ENCODE measurements at places on chromosomes 4 and X.

DNA sequence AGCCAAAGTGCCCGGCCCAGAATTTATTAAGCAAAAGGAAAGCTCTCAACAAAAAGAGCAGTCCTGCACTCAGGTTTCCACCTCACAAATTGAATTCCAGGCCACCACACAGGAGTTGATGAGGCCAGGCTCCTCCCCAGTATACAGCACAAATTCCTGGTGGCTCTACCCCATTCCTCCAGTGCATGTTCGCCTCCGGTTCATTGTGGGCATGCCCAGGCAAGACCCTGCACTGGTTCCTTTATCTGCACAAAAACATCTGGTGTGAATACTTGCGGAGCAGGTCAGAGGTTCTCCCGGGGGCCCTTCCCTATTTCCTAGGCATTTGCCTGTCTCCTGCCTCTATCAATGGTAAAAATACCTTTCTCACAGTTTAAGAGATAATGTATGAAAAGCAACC, 195.2 kb upstream of the ANXA10 start:
- DNase-seq = no peak

DNA sequence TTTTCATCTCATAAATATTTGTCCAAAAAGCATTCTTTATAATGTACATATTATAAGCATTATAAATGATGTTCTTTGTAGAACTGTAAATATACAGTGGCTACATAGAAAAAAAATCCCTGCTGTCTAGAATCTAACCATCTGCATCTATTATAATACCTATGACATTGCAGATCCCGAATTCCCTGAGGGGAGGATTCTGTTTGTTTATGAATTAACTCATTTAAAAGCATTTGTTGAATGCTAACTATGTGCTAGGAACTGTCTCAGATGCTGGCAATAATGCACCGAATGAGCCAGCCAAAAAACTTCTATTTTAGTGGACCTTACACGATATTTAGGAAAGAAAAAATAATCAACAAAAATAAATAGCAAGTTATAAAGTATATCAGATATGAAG, 189.6 kb downstream of the PACRGL start:
- no peak for DNase-seq

DNA sequence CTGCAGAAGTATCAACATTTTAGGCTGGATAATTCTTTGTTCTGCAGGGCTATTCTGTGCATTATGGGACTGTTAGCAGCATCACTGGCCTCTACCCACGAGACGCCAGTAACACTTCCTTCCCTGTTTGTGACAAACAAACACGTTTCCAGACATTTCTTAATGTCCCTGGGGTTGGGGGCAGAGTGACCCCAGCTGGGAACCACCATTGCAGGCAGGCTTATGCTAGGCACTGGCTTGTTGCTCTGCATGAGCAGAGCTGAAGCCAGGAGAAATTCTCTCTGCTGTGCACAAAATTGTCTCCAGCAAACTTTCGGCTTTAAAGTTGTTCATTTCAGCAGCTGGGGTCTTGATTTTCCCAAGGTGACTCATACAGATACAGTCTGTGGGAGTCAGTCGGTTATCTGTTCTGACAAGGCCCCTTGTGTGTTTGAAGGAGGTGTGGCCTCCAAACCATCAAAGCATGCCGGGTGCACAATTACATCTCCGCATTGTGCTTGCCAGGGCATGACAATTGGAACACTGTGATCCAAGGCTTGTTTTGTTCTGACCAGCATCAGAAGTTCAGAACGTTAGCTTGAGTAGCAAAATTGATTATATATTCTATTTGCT, 156.4 kb upstream of the BOD1L1 start:
- DNase-seq = no peak

DNA sequence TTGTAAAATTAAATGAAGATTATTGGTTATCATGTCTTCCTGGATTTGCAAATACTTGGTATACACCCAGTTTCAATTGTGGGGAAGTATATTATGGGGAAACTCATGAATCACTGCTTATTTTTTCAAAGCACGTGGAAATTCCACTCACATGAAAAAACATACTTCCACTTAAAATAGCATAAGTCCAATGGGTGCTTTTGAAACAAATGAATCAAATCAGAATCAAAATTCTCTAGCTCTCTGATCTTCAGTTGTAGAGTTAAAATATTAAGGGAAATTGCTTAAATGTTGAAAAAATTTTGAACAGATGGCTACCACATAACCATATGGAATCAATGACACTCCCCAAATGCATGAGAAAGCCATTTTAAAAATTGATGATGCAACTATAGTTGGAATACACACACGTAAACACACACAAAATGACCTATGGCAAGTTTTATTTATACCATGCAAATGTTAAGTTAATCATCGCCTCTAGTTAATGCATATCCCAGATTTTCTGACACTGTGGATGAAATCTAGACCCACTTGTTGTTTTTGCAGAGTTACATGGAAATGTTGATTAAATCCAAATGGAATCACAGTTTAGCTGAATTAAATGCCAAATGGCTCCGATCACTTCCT, 93.2 kb downstream of the ARSF start:
- DNase-seq = no peak

DNA sequence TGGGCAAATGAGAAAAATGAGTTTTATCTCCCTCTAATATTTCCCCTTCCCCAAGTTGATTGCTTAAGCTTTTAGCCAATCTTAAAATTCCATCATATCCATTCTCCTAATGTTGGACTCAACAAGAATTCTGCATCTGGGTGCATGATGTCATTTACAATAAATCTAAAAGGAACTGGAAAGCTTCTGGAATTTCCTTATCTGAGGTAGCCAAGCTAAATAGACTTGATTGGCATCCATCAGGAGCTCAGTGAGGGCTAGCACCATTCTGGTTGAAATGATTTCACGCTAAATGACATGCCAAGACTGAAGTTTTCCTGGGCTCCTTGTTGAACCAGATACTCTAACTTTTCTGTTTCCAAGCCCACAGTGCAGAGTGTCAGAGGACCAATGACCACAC, 110.3 kb upstream of the SCML1 start:
- no peak for DNase-seq

DNA sequence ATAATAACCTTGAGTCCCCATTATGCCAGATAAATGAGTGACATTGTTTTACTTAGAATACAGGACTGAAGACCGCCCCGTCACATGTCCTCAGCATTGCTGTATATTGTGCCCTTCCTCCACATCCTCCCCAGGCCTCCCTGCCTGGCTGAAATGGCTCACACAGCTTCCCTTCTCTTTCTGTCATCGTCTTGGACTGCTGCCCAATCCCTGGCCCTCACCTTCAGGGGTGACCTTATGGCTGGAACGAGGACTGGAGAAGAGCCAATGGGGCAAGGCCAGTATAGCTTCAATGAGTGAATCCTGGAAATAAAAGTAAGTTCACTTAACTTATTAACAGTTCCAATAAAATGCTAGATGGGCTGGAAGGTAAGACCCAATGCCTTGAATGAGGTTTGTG, 2.7 kb downstream of the KCNE5 start:
- DNase-seq = no peak

GRCh38 chr4:87916626-87917025, 58.9 kb upstream of the SPP1 start:
- DNase-seq = no peak

DNA sequence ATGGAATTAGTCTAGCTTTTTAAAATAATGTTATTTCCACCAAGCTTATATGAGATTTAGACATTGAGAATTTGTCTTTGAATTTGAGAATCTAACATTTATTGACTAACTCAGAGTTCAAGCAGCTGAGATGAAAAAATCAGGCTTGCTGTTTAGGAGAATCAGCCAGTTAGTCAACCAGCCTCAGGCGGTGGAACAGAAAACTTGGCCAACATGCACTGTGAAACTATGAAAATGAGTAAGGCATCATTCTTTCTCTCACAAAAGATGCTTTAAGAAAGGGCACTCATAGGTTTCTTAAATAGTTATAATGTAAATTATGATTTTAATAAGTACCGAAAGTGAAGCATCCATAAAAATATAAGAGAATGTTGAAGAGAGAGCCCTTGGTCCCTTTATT, 84.2 kb downstream of the NFKB1 start:
- DNase-seq = no peak

GRCh38 chr4:2172161-2172560, 69.8 kb downstream of the HAUS3 start:
- DNase-seq = no peak

GRCh38 chrX:81728622-81729021, 526.7 kb downstream of the SH3BGRL start:
- DNase-seq = no peak

DNA sequence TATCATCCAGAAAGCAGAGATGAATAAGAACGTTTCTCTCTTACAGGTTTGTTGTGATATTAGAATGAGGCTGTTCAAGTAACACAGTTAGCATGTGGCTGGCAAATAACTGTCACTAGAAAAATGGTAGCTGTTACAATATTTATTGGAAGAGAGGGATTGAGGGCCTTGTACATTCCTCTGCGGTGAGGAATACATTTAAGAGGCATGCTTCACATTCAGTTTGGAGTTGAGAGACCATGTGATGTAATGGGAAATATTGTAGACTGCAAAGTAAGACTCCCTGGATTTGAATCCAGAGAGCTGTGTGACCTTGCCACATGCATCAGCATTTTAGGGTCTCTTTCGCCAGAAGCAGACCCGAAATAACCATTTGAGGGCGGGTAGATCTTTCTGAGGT, 104.8 kb upstream of the KIT start:
- no peak for DNase-seq

GRCh38 chr4:42050516-42051249, 60.4 kb downstream of the SLC30A9 start:
- DNase-seq = no peak

DNA sequence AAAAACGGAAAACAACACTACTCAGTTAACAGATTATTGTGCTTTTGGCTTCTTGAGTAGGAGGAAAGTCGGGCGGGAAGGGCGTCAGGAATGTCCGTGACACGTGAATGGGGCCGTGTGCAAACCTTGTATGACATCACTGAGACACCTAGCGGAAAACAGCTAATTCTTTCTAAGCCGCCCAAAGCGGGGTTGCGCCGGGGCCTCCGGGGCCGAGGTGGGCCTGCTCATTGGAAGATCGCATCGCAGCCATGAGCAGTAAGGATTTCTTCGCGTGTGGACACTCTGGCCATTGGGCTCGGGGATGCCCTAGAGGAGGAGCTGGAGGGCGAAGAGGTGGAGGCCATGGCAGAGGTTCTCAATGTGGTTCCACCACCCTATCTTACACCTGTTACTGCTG, at the start of gene ZCCHC13:
ZCCHC13 (plus strand) TSS at position 165 of the 400 bp plus-strand sequence; CDS start at position 252, 87 bp downstream.
- DNase-seq = no peak

DNA sequence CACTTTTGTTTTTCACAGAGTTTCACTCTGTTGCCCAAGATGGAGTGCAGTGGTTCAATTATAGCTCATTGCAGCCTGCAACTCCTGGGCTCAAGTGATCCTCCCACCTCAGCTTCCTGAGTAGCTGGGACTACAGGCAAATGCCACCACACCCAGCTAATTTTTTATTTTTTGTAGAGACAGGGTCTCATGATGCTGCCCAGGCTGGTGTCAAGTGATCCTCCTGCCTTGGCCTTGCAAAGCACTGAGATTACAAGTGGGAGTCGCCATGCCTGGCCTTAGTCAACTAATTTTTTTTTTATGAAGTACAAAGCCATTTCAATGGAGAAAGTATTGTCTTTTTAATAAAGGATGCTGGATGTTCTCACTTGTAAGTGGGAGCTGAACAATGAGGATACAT, 51.3 kb upstream of the UXT start:
- no peak for DNase-seq

DNA sequence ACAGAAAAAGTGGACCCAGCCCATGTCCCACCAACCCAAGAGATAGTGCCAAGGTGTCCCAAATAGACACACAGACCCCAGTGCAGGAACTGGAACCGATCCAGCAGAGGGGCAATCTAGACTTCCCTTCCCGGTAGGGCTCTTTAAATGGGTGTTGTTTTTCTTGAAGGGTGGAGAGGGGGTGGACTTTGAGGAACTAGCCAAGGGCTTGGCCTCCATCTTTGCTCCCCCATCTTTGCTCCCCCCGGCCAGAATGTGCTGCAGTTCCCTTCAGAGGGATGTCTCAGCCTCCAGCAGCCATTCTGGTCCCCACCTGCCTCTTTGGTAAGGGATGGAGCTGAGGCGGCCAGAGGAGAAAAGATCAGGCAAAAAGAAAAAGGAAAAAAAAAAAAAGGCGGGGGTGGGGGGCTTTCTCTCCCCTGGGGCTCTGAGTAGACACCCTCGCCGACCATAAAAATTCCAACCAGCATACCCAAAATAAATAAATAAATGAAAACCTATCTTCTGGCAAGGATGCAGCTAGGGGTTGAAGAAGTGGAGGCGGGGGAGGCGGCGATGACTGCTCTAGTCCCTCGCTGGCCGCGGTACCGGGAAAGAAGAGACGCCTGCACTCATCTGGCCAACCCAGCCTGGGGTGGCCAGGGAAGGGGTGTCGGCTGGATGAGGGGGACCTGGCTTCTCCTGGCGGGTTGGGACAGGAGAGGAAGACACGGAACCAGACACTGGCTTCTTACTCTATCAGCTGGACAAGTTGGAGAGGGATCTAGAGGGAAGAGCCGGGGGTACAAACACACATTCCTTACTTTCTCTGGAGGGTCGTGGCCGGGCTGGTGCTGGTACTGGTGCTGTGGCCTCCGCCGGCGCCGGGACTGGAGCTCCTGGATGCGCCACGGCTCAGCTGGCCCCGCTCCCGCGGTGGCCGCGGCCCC, 38.5 kb upstream of the IQSEC2 start:
- no peak for DNase-seq

GRCh38 chrX:123833387-123833786, 26.5 kb upstream of the XIAP start:
- DNase-seq = peak; percentile 6

DNA sequence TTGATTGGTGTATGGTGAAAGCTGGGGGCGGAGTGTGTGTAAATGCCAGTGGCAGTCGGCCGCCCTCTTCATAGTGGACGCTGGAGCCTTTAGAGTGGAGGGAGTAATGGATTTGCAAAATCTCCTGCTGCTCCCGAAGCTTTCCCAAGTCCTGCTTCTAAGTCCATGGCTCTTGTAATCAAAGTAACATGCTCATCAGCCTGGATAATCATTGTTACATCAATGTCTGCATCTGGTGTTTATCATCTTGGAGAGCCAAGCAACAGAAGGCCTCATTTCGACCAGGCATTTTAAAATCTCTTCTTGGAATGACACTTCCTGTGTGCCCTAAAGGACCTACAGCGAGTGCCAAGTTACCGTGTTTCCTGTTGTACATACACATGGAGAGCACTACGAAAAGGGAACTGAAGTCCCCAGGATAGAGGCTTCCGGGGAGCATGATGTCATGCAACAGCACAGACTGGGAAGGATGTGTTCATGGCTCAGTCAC, 32.2 kb downstream of the UNC5C start:
- no peak for DNase-seq

GRCh38 chr4:123024710-123025109, 102.3 kb upstream of the NUDT6 start:
- no peak for DNase-seq

- DNase-seq = no peak
Measured at GRCh38 chr4:137694138-137694537, 161.8 kb upstream of the PCDH18 start.

DNA sequence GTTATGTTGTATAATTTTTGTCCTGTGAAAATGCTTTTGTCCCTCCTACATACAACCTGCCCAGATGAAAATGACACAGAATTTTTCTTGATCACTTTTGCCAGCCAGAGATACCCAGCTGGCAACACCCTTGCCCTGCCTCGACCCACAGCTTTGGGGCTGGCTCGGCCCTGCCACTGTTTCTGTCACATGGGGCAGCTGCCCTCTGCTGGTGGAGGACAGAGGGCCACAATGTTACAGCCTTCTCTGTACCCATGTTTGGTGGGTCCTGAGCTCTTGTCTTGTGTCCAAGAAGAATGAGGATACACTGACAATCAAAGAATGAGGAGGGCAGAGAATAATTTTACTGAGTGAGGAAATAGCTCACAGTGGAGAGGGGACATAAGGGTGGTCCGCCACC, 31.1 kb downstream of the BMP15 start:
- no peak for DNase-seq

- DNase-seq = no peak
Measured at GRCh38 chrX:133723930-133724329, 261.5 kb downstream of the GPC3 start.
